ENCODE measurements at places on chromosomes 5 and 9.

DNA sequence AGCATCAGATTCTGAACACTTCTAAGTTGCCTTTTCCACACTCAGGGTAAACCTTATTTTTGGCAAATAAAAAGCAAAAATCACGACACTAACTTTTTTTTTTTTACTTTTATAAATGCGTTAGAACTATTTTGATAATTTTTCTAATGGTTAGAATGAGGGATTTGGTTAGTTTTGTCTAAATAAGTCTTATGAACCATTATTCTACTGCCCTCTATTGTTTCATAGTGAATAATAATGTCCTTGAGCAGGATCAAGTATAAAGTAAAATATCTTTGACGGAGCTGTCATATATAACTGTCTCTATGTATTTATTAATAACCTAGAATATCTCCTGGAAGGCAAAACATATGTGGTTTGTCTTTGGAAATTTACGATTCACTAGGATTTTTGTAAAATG lies 631.8 kb downstream of the GABRG2 start:
- DNase-seq = no peak

DNA sequence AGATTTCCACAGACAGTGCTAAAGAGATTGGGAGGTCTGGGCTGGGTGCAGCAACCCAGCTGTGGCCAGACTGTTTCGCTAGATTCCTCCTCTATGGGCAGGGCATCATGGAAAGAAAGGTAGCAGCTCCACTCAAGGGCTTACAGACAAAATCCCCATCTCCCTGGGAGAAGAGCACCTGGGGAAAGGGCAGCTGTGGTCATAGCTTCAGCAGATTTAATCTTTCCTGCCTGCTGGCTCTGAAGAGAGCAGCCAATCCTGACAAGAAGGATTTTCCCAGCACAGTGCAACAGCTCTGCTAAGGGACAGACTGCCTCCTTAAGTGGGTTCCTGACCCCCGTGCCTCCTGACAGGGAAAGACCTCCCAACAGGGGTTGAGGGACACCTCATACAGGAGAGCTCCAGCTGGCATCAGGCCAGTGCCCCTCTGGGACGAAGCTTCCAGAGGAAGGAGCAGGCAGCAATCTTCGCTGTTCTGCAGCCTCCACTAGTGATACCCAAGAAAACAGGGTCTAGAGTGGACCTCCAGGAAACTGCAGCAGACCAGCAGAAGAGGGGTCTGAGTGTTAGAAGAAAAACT lies 1379.3 kb upstream of the ACO1 start:
- DNase-seq = no peak

GRCh38 chr9:123763910-123764588 lies 165.9 kb downstream of the DENND1A start:
- no peak for DNase-seq

- peak; percentile 98 for DNase-seq
Measured at GRCh38 chr5:108381954-108382783, at the start of gene FBXL17. FBXL17 (minus strand) TSS chr5:108382098.

GRCh38 chr5:176734756-176735342 lies 75.5 kb upstream of the UNC5A start:
- no peak for DNase-seq

GRCh38 chr9:4750023-4750673 lies 9.1 kb upstream of the AK3 start:
- DNase-seq = peak; percentile 72

DNA sequence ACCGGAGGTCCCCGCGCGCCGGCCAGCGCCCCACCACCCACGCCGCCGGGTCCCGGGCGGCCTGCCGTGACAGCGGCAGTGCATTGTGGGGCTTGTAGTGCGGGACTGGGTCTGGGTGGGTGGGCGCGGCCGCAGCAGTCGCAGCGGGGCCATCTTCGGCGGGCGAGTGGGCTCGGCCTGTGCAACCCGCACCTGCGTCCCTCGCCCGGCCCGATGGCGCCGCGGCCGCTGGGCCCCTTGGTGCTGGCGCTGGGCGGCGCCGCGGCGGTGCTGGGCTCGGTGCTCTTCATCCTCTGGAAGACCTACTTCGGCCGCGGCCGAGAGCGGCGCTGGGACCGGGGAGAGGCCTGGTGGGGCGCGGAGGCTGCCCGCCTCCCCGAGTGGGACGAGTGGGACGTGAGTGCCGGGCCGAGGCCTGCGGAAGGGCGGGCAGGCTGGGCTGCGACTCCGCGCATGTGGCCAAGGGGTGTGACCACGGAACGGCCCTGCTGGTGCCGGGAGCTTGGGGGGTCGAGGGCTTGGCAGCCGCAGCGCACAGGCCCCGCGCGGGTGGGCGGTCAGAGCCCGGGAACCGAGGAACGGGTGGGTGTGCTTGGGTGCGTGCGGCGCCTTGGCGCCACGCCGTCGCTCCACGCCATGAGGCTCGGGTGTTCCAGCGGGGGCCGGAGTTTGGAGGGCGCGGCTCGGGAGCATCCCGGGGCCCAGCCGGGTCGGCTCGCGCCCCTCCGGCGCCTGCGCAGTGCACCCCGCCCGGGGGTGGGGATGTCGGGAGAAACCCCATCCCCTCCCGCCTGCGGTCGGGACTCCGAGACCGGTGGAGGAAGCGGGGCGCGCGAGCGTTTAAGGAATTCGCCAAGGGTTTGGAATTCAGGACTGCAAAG lies at the start of gene ARL10:
ARL10 (plus strand) TSS at position 137 of the 881 bp plus-strand sequence; CDS start at position 214, 77 bp downstream.
- DNase-seq = peak; percentile 35

GRCh38 chr9:14405176-14405706 lies 91.3 kb upstream of the NFIB start:
- no peak for DNase-seq

GRCh38 chr9:90140131-90140818 lies 502.3 kb downstream of the DIRAS2 start:
- DNase-seq = peak; percentile 27

DNA sequence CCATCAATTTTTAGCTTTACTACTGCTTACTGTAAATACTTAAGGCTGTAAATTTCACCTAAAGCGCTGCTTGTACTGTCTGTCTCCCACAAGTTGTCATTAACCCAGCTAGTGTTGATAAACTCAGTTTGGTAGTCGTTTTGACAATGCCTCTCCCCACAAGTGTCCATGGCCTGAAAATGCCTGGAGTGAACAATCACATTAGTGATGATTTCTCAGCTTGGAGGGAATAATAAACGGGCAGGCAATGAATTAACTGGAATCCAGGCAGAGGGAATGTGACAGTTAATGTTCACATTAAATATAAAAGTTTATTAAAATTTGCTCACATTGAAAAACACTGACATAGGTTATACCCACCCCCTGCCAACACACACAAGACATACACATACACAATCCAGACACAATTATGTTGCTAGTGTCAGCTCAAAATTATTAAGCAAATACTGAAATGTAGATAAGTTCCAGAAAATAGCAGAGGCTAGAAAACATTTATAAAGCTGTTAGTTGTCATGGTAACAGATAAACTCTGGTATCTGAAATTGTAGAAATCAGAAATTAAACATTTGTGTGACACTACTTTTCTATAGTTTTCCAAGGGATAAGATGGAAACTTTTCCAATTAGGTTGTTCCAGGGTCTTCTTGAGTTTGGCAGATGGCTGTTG lies 341.9 kb downstream of the DIRAS2 start:
- no peak for DNase-seq

DNA sequence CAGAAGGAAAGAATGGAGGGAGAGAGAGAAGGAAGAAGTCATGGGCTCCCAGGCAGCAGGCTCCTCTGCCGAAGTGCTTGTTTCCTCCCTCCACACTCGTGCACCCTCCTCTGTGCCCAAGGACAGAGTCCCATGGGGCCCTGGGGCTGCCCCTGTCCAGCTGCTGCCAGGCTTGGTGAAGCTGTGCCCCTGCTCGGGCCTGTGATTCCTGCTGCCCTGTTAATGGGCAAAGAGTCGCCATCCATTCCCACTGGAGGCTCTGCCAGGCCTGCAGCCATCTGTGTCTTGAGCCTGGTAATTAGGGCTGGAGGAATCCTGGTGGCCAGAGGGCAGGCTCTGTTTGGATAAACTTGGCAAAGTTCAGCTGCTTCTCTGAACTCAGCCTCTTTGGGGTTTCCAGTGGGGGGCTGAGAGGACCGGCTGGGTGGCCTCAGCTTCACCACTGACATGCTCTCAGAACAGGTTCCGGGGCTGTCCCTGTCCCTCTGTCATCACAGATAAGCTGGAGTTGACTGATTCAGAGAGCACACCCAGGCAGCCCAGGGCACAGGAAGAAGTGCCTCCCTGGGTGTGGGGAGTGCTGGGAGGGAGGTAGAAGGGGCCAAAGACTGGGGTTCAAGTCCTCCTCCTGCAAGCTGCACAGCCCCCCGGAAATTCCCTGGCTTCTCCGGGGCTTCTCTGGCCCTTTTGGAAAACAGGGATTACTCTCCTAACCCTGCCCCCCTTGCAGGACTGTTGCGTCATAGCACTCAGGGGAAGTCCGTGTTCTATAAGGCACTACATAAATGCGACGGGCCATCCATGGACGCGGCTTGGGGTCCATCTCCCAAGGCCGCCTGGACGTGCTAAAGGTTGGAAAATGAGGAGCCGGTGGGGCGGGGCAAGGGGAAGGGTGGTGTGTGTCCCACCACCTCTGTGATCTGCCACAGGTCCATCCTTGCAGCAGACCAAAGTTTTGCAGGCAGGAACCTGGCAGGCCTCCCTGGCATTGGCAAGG lies 154.8 kb downstream of the PAX5 start:
- DNase-seq = no peak

GRCh38 chr5:129271308-129271707 lies 176.8 kb downstream of the ISOC1 start:
- DNase-seq = no peak

DNA sequence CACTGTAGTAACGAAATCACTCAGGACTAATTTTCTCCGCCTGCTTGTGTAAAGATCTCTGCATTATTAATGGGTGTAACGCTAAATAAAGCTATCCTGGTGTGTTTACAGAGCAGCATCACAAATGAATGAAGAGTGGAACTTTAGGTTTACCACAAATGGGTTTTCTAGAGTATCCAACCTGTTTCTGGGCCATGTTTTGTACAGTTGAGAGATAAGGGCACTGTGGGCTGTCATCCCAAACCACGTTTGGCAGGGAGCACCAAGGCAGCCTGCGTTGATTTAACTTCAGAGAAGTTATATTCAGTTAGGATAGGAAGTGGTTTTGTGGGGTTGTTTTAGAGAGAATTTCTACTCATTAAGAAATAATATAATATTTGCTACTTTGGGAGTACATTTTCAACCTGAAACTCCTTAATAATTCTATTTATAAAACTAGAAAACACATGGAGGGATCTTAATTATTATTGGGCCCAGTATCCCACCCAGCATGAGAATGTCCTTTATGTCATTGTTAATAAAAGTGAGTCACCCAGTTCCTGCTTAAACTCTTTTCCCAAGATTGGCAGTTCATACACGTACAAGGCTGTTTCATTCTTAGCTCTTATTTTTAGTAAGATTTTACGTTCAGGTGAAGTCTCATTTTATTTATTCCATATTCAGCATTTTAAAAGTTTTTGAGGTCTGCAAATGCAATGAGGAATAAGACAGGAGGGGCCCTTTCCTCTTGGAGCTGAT lies 8.0 kb downstream of the KCNN2 start:
- no peak for DNase-seq

DNA sequence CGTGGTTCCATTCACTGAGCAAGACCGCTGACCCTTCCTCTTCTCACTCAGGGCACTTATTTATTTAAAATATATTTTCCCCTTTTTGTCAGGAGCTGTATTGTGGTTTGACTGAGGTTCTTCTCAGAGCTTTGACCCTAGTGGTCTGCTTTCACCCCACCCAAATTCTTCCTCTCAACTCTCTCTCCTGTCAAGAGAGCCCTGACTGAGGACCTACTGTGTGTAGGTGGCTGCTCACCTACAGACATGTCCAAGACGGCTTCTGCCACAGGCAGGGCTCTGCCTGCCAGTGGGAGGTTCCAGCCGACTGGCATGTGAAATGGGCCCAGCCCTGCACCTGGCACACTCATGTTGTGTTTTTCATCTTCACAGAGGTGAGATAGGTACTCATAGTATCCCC lies 5.2 kb downstream of the DCANP1 start:
- DNase-seq = no peak
